AG09319 (cell line): ENCODE measurements at places on chromosomes 13 and 19.

- DNase-seq: no peak
Measured at GRCh38 chr13:49314344-49314882, 66.7 kb downstream of the CDADC1 start.

- no peak for DNase-seq
Measured at GRCh38 chr13:51858433-51859247, 3.1 kb upstream of the CCDC70 start.

GRCh38 chr13:74325106-74325505 lies 190.9 kb upstream of the KLF12 start:
- peak; percentile 19 for DNase-seq

DNA sequence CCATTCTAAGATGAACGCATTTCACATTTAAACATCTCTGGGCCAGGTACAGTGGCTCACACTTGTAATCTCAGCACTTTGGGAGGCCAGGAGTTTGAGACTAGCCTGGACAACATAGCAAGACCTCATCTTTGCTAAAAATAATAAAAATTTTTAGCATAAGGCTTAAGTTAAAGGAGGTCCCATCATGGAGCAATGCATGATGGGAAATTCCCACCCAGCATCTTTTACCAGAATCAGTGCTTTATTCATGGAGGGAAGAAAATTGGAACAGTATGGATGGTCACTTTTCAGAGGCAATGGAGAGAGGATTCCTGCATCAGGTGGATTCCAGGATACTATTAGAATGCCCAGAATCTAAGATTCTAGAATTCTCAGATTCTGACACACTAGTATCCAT lies 3.8 kb upstream of the KLK8 start:
- no peak for DNase-seq

DNA sequence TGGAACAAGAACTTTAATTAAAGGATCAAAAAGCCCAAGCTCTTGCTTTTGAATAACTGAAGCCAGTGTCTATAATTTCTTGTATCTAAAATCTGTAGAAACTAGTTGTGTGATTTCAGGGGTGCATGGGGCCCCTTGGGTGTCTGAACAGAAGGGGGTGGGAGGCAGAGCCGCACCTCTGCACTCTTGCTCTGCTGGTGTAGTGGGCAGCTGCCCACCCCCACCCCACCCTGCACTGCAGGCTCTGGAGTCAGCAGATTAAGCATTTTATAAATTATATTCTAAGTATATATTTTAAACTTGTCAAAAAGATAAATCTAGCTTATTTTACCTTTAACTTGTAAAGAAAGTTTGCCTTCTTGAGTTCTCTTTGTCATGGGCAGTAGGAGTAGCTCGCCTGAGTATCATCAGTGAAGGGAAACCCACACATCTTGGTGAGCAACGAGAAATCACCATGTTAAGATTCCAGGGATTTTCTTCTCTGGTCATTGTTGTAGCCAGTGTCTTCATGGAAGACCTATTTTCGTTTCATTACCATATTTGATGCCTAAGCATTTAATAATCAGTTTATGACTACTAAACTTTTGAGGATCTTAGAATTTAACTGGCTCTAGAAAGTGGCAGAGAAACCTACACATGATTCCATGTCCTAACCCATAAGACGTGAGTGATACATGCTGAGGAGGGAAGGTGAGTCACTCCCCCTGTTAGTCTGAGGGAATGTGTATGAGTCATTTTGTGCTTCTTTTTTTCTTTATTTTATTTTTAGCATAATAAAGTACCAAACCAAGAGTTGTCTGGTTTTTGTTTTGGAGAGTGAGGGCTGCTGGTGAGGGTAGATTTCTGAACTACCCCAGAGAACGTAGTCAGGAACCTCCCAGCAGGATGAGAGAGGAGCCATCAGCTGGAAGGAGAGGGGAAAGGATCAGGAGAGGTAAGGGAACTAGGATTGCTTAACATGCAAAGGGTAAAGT lies 7.7 kb downstream of the UBE2L5 start:
- no peak for DNase-seq

DNA sequence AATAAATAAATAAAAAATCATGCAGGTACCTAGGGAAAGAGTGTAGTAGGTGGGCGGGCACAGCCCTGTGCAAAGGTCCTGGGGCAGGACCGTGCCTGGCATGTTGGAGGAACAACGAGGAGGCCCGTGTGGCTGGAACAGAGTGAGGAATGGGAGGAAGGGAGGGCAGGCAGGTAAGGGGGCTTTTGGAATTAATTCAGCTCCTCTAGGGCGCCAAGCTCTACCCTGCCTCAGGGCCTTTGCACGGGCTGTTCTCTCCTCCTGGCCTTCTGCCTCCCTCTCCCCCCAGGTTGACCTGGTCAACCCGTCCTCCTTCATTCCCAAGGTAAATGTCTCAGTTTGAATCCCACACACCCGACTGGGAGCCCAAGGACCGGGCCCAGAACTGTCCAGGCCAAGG lies 31.1 kb upstream of the SEMA6B start:
- no peak for DNase-seq

DNA sequence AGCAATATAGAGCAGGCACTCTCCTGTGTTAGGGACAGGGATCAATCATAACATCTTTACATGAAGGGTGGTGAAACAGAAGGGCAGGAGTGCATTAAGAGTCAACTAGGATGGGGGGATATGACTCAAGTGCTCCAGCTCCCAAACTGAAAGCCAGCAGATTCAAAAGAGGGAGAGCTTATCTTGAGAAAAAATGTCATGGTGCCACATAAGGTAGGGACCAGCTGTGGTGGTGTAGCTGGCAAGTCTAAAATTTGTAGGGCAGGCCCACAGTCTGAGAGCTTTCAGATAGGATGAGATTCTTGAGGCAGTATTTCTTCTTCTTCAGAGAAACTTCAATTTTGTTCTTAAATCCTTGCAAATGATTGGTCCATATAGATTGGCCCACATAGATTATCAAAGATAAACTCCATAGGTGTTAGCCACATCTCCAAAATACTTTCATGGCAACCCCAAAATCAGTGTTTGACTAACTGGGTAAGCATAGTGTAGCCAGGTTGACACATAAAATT lies 19.1 kb downstream of the DNAJC15 start:
- no peak for DNase-seq

GRCh38 chr19:19406878-19407632 lies 1.6 kb downstream of the GATAD2A start:
- DNase-seq: no peak

- no peak for DNase-seq
Measured at GRCh38 chr19:18282021-18282787, 782 bp upstream of the JUND start.

DNA sequence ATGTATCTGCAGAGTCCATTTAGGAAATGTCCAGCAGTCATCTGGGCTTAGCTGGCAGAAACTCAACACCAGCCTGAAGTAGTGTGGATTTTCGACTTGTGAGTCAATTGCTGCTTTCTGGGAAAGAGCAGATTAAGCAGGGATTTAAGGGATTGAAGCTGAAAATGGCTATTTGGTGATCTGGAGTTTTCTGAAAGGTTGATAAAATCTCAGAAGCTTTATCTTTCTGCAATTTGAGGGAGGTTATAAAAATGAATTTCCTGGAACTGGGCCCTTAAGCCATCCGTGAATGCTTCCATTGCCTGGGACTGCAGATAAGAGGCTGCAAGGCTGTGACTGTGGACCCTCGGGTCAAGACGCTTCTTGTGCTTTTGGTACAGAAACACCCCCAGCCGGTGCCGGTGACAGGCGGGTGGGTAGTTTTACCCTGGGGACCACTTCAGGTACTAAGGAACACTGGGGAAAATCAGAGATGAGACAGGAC lies 61.5 kb downstream of the COL4A1 start:
- peak; percentile 37 for DNase-seq

GRCh38 chr19:48933382-48933932 lies at the start of gene DHDH:
Gene DHDH (plus strand): TSS chr19:48933699. CDS start chr19:48933722, 23 bp downstream.
- no peak for DNase-seq

- no peak for DNase-seq
Measured at GRCh38 chr19:12202250-12202649, 39.4 kb downstream of the ZNF136 start.

- DNase-seq: no peak
Measured at GRCh38 chr13:28340272-28340793, 154.6 kb downstream of the FLT1 start.

- DNase-seq: no peak
Measured at GRCh38 chr19:49690079-49690655, 749 bp upstream of the CPT1C start.

DNA sequence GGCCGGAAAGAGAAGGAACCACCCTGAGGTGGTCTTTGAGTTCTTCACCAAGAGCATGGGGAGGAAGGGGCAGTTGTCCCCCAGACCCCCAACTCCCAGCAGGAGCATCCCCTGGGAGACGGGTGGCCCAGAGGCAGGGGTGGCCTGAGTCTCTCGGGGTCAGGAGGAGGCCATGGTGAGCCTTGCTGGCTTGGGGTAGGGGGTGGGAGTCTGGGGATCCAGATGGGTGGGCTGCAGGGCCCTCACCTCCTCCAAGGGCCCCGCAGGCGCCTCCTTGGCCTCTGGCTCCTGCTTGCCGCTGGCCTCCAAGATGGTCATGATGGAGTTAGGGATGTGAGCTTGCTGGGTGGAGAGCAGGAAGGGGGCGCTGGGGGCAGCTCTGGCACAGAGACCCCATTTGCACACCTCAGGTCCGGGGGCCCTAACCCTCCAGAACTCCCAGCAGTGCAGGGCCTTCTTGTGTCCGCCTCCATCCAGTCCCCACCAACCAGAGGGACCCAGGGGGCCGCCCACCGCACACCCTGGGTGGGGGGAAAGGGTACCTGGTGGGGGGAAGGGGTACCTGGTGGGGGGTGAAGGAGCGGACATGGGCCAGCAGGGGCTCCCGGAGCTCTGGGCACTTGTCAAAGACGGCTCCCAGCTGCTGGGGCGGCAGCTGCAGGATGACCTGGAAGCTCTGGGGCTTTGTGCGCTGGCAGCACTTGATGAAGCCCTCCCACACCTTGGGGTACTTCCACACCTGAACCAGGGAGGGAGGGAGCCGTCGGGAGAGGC lies 1.3 kb upstream of the RSPH6A start:
- no peak for DNase-seq

- DNase-seq: no peak
Measured at GRCh38 chr13:36706755-36707154, 32.9 kb downstream of the SERTM1 start.

DNA sequence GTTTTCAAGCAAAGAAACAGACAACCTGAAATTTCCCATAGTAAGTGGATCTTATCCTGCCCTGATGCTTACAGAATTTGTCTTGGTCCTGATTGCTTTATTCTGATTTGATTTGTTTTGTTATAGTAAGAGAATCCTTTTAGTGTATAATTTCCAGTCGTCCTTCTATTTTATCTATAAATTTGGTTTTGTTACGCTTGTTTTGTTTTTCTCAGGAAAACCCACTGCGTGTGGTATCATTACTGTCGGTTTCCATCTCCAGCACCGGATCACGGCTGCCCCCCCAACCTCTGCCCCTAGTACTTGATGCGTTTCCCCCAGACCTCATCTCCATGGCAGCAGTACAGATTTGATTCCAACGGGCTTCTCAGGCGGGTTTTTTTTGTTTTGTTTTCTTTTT lies 58.0 kb upstream of the PDCD5 start:
- DNase-seq: no peak

DNA sequence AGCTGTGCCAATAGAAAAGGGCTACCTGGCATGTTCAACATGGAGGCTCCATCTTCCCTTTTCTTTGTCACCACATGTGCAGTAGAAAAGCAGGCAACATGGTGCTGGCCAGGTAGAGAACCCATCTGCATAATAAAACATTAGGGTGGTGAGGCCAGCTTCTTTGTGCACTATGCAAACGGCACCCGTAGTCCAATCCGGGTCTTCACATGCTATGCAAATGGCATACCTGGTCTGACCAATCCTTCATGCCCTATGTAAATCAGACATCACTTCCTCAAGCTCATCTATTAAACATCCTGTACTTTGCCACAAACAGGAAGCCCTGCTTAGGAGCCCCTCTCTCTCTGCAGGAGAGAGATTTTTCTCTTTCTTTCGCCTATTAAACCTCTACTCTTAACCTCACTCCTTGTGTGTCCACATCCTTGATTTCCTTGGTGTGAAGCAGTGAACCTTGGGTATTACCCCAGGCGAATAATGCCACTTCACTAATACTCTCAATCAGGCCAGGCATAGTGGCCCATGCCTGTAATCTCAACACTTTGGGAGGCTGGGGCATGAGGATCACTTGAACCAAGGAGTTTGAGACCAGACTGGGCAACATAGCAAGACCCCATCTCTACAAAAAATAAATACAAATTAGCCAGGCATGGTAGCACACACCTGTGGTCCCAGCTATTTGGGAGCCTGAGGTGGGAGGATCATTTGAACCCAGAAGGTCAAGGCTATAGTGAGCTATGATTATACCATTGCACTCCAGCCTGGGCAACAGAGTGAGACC lies 111.3 kb upstream of the MRI1 start:
- DNase-seq: no peak

GRCh38 chr19:15137777-15138176 lies 30.6 kb downstream of the SYDE1 start:
- no peak for DNase-seq

DNA sequence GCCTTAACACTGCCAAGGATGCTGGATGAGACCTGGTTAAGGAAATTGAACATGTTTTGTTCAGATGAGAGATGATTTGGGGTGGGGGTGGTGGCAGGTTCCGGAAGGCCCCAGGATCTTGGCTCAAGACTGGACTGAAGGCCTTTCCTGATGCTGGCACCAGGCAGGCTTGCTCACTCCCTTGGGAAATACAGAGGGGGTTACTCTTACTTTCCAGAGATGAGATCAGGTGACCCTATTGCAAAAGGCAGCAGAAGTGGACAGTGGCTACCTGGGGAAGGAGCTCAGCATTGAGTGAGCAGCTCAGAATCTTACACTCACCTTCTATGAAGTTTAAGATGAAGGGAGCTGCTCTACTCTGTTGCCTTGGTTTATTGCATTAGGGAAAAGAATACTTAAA lies 10.8 kb downstream of the GATAD2A start:
- no peak for DNase-seq

DNA sequence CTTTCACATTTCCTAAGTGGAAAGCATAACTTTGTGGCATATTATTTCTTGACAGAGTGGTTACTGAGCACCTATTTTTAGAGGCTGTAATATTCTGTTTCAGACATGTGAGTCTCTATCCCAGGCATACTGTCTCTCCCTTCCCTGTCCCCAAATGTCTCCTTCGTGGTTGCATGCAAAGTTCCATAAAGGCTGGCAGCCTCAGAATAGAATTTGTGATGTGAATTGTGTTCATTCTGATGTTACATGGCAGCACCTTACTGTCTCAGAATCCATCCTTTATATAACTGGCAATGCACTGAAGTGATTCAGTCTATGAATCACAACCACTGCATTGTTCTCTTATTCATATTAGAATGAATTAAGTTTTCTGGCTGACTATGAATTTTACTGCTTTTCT lies 89.0 kb upstream of the SLC7A1 start:
- DNase-seq: no peak
